ENCODE measurements at places on chromosomes 5 and 9. TPM values are rescaled to one million over a fixed set of nuclear protein-coding genes. Genes with fewer than 3 reads are reported as not detected.

The FOXD4L4 gene
- under 0.01 TPM for total RNA-seq

The IFNA21 gene
- total RNA-seq = not detected

DNA sequence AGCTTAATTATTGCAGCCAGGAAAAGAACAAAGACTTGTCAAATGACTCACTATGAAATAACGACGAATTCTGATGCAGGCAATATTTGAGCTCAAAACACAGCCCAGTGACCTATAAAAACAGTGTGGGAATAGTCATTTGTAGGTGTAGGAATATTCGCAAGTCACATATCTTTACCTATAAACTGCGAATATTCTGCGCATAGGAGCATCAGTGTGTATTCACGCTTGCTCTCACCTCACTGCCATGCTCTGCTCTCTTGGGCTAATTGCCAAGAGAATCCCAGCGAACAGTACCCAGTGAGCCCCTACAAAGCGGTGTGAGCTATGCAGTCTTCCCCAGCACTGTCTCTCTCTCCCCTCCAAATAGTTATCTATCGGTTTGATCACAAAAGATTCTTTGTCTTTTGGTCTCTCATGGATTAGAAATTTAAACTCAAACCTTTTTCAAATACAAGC lies 74.2 kb downstream of the ST8SIA4 start:
- no peak for DNase-seq

DNA sequence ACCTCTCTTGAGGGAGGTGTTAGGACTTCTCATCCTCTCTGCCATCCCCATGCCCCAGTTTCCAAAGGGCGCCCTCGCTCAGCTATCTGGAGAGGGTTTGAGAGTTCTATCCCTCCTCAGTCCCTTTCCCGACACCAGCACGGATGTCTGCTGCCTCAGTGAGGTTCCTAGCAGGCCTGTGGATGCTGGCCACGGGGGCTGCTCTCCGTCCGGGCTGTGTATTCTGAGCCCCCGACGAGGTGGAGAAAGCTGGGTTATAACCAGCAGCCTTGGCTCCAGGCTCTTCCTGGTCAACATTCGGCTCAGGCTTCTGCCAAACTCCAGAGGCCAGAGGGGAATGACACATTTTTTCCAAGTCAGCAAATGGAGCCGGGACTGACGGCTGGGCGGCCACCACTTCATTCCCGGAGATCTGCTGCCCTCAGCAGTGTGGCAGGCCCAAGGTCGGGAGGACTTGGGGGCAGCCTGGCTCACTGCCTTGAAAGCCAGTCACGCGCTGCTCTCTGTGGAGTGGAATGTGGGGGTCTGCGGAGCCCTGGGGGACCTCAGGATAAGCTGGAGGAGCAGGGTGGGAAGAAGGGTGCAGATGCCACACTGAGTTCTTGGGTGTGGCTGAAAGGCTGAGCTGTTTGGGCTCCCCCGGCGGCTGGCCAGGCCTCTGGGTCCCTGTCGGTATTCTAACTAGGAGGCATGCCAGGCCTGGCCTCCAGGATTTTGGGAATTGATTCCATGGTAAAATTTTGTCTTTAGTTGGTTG lies 27.4 kb downstream of the PTPA start:
- DNase-seq = no peak

DNA sequence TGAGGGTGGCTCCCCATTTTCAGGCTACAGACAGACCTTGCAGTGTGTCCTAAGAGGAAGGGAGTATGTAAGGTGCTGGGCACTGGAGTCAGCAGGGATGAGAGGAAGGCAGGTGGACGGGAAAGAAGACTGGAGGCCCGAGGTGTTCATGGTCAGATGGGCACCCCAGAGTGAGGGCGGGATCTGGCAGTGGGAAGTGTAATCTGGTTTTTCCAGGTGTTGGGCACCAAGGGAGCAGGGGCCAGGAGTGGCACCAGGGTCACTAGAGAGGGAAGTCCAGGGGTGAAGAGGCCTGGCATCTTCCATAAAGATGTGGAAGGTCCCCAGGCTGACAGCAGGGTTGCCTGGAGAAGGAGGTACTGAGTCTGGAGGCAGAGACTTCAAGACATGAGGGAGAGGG lies 29.7 kb downstream of the PITX1 start:
- no peak for DNase-seq
